Activated CD4-positive, alpha-beta memory T cell treated with anti-CD3 and anti-CD28 coated beads for 36 hours (primary cell): ENCODE measurements at places on chromosomes 5 and 9.

DNA sequence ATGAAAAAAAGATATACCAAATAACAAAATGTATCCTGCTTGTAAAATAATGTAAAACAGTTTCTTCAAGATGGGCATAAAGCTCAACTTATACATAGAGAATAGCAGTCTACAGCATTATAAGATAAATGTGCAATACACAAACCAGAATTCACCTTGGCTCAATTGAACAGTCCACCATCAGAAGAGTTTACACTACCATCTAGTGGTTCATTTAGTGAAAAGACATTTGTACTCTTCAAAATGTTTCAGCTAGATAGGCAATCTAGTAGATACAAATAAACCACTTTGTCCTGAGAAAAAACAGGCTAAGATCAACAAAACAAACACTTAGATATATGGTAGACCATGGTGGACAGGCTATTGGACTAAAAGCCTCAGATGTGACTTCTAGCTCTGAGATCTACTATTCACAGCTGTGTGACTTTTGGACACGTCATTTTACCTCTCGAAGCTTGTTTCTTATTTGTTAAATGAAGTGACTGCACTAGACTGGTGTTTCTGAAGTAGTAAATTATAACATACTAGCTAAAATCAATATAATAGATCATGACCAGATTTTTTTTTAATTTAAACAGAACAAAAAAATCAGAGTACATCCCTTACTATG, 22.1 kb upstream of the TPD52L3 start:
- no peak for DNase-seq

- no peak for DNase-seq
These were observed 336.7 kb downstream of the CCDC171 start for GRCh38 chr9:15889555-15889954.

DNA sequence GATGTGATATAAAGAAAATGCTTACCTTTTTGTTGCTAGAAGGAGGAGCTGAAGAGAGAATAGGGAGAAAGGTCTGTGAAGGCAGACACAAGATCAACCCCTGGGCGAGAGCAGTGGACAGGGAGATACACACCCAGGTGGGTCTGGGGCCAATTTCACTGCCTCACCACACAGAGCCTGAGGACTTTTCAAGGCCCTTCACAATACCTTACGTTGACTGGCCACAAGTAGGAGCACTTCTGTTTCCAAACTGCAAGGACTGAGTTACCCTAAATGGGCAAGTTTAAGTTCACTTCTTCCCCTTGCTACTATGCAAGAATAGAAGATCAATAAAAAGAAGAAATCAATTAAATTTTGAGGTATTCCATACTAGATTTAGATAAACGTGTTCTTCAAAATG, 174.5 kb upstream of the SLC12A2 start:
- DNase-seq: peak; percentile 16

- DNase-seq: no peak
These were observed 268.5 kb downstream of the ENC1 start for GRCh38 chr5:74372051-74372450.

- DNase-seq: no peak
These were observed 180.8 kb upstream of the PCSK5 start for GRCh38 chr9:75709698-75710097.

DNA sequence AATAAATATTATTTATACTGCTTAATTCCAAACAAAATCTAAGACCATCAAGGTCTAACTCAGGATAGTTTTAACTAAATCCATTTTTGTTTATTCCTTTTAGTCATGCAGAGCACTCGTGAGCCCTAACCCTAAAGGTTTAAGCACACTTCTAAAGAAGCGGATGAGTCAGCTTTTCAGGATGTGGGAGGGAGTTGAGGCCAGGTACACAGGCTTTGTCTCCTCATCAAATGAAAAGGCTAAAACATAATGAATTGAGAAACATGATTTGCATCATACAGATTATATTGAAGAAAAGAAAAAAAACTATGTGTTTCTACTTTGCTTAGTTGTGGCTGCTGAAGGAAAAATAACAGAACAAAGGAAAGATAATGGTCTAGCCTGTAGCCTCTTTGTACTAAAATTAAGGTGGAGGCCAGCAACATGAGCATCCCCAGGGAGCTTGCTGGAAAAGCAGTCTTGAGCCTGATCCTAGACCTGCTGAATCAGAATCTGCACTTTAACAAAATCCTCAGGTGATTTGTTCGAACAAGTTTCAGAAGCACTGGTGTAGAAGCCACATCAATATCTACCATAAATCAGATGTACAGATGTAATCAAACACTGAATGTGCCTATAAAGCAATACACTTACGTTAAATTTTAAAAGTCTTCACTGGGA, 21.1 kb upstream of the ISCA1 start:
- peak; percentile 68 for DNase-seq

- DNase-seq: no peak
These were observed 86.7 kb downstream of the BRINP1 start for GRCh38 chr9:119282476-119283077.

DNA sequence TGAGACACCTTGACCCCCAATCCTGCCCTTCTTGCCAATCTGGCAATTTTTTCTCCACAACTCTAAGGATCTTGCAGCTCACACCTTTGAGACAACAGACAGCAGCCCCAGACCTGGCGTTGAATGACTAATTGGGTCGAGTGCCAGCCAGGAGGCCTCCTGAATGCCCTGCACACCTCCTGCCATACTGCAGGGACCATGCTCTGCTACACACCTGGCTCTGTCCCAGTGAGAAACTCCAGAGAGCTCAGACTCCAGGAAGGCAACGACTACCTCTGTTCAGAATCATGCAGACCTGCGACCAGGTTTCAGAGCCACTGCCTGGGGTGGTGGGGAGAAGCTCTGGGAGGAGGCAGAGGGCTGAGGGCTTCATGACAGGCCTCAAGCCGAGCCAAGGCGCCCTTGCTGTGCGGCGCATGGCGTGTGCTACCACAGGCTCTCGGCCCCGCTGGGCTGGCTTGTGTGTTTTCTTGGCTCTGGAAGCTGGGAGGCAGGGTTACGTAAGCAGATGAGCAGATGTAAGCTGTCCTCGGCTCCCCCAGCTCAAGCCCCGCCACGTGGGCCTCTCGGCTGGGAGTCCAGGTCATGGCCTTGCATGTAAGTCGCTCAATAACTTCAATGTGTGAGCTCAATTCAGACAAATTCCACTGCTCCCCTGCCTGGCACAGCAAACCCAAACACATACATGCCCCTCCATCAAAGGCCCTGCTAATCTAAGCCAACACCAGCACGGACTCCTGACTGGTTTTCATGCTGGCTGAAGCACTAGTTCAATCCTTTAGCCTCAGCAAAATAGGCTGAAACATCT, 27.5 kb downstream of the B4GALT1 start:
- DNase-seq: no peak

- DNase-seq: no peak
These were observed 63.8 kb downstream of the ATP10B start for GRCh38 chr5:160788102-160788660.

DNA sequence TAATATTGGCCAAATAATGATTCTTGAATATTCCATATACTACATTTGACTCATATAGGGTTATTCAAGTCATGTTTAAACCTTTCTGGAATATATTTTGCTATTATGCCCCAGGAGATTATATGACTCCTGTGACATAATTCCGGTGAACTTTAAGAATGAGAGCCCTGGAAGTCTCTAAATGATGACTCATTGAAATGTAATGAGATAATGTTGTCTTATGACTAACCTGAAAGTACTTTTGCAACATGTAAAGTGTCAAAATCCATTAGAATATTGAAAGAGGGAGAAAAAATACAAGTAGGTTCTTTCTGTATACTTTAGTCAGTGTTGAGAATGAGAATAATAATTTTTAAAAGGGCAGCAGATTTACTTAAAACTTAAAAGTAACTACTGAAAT, 830.4 kb downstream of the MAT2B start:
- DNase-seq: no peak

- no peak for DNase-seq
These were observed 8.9 kb downstream of the OTP start for GRCh38 chr5:77629509-77630113.

- no peak for DNase-seq
These were observed 306.2 kb downstream of the SEMA5A start for GRCh38 chr5:9239626-9240025.

GRCh38 chr5:61966997-61967396, 339.0 kb upstream of the KIF2A start:
- DNase-seq: no peak

DNA sequence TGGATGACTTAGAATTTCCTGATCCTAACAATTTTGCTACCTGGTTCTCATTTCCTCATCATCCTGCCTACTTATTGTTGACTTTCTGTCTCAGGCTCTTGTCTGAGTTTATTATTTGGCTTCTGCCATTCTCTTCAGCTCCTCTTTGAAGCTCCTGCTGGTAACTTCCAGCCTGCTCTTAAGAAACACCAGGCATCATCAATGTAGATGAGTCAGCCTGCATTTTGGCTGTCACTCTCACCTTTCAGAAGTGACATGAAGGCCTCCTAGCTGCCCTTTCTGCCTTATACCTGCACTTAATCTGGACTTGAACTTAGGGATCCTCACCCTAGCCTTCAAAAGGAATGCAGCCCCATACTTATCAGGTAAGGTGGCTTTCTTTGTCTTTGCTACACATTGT, 551.8 kb upstream of the ZNF608 start:
- DNase-seq: no peak

GRCh38 chr5:132821791-132822190, 8.7 kb downstream of the SHROOM1 start:
- DNase-seq: no peak

DNA sequence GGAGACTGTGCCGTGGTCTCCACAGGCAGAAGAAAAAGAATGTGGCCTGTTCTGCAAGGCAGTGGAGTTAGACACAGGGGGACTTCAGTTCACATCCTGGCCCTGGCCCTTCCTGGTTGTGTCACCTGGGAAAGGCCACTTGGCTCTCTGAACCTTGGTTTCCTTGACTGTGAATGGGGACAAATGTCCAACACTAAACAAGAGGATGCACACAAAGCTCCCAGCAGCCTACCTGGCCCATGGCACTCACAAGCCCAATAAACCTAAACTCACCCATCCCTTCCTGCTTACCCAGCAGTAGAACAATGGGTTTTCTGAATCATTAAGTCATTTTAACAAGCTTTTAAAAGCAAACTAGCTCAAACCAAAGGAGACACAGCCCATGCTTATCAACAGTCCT, 103.9 kb downstream of the FRMD3 start:
- no peak for DNase-seq

DNA sequence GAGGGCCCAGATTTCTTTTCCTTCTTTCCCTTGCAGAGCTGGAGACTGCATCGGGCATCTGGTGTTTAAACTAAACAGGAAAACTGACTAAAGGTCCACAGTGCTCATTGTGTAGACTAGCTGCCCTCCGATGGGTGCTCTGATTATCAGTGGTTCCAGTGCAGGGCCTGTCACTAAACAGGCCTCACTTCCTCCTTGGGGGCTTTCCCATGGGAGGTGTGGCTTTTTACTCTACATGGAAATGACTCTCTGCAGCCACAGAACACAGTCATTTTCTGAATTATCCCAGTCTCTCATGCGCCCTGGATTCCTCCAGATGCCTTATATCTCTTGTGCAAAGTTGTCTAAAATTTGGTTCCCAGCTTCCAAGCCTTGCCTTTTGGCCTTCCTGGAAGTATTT, 199.2 kb downstream of the TRIO start:
- no peak for DNase-seq

DNA sequence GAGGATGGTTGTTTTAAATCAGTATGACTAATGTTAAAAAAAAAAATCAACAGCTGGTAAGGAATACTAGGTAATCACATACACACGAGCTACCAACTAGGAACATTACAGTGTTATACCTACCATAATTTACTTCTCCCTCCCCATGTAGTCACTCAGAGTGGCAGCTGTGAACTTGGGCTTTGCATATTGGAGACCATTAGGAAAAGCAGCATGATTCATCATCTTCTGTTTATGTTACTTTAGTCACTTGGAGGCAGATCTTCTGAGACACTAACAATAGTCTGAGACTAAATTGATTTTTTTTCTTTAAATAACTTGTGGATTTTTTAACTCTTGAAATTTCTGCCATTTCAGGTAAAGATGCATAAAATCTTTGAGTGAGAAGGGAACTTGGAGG, 141.5 kb upstream of the NR4A3 start:
- DNase-seq: no peak

DNA sequence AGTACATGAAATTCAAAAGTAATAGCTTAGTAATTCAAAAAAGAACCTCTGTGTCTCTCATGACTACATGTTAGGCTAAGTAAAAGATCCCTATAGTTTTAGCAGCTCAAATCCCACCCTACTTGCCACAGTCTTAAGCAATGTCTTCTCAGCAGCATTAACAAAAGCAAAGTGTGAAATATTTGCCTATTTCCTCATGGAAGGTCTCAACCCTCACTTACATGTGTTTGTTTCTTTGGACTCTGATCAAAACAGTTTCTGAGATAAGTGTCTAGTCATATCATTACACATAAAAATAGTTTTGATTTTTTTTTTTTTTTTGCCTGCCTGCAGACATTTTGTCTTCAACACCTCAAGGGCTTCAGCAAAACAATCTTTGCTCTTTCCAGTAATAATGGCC, 310.5 kb downstream of the CETN3 start:
- DNase-seq: no peak

DNA sequence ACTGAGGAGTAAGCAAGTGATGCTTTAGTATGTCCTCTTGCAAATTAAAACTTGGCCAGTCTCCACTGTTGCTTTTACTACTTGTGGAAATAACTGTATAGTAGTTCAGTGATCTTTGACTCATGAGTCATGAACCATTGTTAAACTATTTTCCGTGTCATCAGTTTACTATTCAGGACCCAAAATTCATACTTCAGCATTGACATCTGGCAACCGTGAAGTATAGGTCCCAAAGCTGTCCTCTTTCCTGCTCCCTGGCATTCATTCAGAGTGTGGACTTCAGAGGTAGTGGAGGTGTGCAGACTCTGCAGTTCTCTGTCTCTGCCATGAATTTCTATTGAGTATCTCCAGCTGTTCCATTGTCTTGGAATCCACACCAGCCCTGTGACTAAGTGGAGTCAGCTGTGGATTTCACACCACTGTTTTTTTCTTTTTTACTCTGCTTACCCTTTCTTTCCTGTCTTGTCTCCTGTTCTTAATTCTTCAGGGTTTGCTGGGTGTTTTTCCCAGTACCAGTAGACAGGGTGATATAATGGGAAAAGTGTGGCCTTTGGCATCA, 7.5 kb downstream of the TDRD7 start:
- no peak for DNase-seq

DNA sequence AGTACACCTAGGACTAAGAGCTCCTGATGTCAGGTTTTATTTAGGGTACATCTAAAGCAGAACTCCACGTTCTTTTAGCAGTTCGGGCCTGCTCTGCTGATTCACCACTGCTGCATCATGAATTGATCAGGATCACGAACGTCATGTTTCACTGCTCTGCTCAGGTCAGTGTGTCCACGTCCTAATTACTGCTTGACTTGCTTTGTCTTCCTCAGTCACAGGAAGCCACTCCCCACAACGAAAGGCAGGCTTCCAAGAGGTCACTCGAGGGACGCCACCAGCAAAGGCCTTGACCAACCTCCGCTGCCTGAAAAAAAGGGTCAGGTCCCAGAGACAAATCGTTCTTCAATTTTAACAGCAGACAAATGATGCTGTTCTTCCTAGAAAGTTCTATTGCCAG, 40.3 kb downstream of the CTNND2 start:
- DNase-seq: no peak

- DNase-seq: no peak
These were observed 13.0 kb downstream of the NDST1 start for GRCh38 chr5:150520747-150521521.
